ENCODE measurements at places on chromosomes 16 and 17.

GRCh38 chr17:35514564-35514963 lies 22.9 kb downstream of the SLFN12L start:
- DNase-seq, result no peak

- no peak for DNase-seq
Measured at GRCh38 chr17:10120109-10120485, 78.3 kb downstream of the GAS7 start.

DNA sequence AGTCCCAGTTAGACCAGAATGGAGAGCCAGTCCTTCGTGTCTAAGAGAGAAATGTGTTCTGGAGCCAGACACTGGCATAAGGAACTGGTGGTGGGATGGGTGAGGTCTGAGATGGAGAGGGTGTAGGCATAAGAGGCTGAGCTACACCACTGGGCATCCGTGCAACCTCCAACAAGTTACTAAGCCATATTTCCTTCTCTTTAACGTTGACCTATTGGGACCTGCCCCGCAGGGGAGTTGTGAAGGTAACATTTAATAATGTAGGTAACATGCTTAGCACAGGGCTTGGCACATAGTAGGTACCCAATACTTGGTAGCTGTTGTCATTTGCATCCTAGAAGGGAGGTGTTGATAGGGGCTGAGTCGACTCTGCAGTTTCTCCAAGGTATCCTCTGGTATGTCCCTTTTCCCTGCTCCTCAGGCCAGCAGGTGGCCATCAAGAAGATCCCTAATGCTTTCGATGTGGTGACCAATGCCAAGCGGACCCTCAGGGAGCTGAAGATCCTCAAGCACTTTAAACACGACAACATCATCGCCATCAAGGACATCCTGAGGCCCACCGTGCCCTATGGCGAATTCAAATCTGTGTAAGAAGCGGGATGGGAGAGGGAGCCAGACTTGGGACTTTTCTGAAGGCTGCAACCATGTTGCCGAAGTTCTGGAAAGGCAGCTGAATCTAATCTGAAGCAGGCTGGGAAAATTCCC lies 1.2 kb downstream of the MAPK7 start:
- no peak for DNase-seq

GRCh38 chr17:15287538-15288267 lies 22.6 kb upstream of the PMP22 start:
- DNase-seq, result no peak

DNA sequence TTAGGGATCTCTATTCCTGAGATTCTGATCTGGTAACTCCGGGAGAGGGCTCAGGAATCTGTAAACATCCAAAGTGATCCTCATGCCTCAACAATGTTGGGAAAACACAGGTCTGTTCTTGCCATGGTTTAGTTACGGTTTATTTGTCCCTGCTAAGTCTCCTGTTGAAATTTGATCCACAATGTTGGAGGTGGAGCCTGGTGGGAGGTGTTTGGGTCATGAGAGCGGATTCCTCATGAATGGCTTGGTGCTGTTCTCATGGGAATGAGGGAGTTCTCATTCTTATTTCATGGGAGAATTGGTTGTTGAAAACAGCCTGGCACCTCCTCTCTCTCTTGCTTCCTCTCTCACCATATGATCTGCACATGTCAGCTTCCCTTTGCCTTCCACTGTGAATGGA lies 608.6 kb upstream of the GOT2 start:
- no peak for DNase-seq

- DNase-seq, result no peak
Measured at GRCh38 chr17:65485388-65486299, 75.8 kb downstream of the AXIN2 start.

- no peak for DNase-seq
Measured at GRCh38 chr16:88706229-88706964, at the start of the genes CTU2 and RNF166. Gene CTU2, plus strand, starts transcription at chr16:88706503. Its CDS starts 28 bp downstream, at chr16:88706531. Gene RNF166, minus strand, starts transcription at chr16:88706408. Its CDS starts 83 bp downstream, at chr16:88706325.

GRCh38 chr17:41107941-41108450 lies 2.8 kb downstream of the KRTAP4-9 start:
- DNase-seq, result no peak

DNA sequence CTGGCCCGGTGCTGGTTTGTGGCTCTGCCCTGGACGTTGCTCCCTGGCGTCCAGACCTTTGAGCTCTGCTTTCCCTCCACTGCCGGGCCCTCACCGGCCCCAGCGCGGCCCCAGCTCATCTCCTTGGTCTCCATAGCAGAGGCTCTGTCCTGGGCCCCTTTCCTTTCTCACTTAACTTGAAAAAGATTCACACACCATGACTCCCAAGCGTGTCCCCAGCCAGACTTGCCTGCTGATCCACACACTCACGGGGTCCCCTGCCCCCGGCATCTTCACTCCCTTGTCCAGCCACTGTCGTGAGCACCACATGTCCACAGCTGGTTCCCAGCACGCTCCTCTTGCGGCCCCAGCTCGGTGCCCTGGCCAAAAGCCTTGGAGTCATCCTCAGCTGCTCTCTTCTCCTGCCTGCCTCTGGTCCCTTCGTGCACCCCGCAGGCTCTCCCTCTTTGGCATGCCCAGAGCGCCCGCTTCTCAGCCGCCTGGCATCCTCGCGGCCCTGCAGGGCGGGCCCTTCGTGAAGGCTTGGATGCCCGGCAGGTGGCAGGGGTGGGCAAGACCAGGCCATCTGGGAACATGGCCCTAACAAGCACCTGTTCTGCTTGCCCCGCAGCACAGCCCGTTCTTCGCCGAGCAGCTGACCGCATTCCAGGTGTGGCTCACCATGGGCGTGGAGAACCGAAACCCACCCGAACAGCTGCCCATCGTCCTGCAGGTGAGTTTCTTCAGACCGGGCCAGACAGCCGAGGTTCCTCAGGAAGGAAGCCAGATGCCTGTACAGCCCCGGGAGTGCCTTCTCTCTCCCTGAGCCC lies 145.6 kb upstream of the CHMP6 start:
- no peak for DNase-seq

DNA sequence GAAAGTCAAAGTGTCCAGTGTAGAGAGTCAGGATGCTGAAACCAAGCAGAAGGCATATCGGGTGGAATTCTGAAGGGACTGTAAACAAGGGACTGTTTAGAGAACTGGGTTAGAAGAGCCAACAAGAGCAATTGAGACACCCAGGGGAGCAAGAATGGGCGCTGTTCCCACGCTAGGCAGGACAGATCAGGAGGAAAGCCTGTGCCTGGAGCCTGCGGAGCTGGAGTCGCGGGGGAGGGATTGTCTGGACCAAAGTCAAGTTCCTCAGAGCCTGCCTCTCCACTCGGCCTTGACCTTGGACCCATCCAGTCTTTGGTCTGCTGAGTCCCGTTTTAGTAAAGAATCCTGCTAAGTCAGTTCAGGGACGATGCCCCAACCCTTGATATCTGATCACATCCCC lies 14.7 kb upstream of the KLHL36 start:
- no peak for DNase-seq

DNA sequence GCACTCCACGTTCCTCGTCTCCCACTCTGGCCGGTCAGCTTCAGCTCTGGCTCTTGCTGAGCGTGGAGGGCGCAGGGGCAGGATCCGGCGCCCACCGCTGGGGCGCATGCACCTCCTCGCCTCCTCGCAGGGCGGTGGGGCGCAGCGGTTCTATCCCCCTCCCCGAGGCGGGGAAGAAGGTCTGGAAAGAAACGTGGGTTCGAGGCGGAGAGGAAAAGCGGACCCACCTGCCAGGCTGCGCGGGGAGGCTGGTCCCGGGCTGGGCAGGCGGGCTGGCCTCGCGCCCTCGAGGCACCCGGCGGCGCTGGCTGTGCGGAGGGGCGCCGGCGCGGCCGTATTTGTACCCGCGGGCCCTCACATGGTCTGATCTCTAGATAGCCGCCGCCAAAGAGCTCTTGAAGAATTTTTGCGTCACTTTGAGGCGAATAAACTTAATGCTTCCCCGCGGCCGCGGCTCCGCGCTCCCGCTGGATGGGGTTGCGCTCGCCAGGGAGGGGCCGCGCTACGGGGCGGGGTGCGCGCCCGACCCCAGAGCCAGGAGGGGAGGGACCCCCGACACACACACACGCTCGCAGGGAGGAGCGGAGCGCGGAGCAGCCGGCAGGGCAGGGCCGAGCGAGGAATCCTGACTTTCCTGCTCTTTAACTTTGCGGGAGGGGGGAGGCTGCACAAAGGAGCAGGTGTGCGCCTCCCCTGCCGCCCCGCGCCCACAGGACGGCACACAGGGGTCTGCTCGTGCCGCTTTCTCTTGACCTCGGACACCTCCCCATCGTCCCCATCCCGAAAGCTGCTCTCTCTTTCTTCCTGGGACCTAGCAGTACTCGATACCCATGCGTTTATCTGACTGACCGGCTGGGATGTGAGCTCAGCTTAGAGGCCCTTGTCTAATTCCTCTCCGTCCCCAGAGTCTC lies at the start of gene SLC6A4:
TSS of gene SLC6A4 (minus strand) at position 312 of the 911 bp plus-strand sequence. CDS start 13,739 bp downstream, outside the sequence.
- no peak for DNase-seq

DNA sequence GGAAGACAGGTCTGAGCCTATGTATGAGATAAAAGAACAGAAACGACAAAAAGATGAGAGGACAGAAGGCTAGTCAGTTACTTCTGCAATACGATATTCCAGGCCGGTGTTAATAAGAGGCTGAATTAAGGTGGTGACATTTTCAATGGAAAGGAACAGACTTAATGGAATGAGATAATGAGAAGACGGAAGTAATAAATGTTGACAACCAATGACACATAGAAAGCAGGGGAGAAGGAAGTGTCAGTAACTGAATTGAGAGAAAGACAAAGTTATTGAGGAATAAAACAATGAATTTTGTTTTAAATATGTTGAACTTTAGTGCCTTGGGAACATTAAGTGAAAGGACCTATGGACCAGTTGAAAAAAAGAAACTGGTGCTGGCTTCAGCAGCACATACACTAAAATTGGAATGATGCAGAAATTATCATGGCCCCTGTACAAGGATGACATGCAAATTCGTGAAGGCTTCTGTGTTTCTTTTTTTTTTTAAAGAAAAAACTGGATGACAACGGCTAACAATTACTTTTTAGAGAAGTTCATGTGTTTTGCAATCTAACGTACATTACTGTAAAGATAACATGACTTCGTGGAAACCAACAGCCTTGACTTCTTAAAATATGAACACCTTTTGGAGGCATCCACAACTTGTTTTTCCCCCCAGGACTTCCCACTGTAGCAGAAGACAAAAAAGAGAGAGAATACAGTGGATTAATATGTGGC lies 18.5 kb upstream of the CPD start:
- DNase-seq, result no peak

- no peak for DNase-seq
Measured at GRCh38 chr16:80804526-80805383, at the start of gene CDYL2. Gene CDYL2, minus strand, starts transcription at chr16:80804598. Its CDS starts 425 bp downstream, at chr16:80804173.

DNA sequence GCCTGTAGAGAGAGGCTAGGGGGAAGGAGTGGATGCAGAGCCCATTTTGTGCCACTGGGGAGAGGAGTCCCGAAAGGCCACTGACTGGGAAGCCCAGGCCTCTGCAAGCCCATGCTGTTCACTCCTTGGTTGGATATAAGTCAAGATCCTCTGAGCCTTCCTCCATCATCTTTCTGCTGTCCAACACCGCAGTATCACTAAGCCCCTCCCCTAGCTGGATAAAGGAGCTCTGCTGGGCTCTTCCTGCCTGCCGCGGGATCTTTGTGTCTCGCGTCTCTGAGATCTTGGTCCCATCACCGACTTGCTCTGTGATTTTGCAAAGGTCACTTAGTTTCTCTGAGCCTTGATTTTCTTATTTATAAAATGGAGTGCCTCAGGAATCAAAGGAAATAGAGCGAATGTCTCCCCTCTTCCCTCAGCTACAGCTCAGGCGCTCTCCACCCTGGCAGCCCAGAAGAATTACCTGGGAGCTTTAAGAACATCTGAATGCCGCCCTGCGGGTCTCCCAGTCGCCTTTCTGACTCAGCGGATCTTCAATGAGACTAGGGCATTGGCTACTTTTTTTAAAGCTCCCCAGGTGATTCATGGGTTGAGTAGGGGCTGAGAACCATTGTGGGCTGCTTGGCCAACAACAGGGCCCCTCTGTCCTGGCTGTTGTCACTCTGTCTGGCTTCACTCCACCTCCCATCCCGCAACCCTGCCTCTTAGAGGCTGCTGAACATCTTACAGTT lies 25.2 kb upstream of the TMEM220 start:
- DNase-seq, result no peak

- DNase-seq, result no peak
Measured at GRCh38 chr16:15885560-15886001, 2.8 kb downstream of the CEP20 start.

DNA sequence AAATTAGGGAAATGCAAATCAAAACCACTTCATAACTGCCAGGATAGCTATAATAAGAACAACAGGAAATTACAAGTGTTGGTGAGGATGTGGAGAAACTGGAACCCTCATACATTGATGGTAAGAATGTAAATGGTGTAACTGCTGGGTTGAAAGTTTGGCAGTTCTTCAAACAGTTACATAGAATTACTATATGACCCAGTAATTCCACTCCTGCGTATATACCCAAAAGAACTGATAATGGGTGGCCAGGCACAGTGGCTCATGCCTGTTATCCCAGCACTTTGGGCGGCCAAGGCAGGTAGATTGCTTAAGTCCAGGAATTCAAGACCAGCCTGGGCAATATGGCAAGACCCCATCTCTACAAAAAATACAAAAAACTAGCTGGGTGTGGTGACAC lies 4.5 kb upstream of the CMTM4 start:
- DNase-seq, result no peak

GRCh38 chr16:9170470-9170869 lies 79.0 kb downstream of the HAPSTR1 start:
- no peak for DNase-seq

DNA sequence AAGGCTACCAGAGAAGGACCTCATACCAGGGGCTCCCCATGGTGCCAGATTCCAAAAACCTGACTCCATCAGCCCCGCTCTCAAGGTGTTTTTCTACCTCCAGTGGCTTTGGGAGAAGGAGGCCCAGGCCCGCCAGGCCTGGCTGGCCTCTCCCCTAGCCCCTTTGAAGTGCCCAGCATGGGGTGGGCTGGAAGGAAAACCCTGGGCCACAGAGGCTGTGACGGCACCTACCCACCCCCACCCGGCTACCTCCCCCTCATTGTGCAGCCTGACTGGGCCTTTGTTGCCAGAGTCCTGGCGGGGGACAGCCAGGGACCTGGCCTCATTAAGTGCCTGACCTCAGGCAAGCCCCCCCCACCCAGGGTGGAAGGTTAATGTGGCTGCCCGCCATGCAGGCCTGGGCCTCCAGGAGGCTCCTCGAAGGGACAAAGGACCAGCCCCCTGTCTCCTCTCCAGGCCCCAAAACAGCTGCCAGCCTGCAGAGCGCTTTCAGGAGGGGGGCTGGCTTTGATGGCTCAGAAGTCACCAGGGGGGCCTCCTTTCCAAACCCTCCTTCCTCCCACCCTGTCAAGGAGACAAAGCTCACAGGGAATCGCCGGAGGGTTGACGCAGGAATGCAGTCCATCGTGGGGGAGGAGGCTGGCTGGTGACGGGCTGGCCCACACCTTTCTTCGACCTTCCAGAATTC lies 159.4 kb downstream of the ZNF423 start:
- no peak for DNase-seq
